ENCODE measurements at places on chromosomes 12 and 14. TPM values are rescaled to one million over a fixed set of nuclear protein-coding genes. Genes with fewer than 3 reads are reported as not detected.
A peak's percentile ranks its signal among the peaks of the same experiment; 100 is the strongest.

The DPY19L2 gene
- 8.2 TPM for total RNA-seq

DNA sequence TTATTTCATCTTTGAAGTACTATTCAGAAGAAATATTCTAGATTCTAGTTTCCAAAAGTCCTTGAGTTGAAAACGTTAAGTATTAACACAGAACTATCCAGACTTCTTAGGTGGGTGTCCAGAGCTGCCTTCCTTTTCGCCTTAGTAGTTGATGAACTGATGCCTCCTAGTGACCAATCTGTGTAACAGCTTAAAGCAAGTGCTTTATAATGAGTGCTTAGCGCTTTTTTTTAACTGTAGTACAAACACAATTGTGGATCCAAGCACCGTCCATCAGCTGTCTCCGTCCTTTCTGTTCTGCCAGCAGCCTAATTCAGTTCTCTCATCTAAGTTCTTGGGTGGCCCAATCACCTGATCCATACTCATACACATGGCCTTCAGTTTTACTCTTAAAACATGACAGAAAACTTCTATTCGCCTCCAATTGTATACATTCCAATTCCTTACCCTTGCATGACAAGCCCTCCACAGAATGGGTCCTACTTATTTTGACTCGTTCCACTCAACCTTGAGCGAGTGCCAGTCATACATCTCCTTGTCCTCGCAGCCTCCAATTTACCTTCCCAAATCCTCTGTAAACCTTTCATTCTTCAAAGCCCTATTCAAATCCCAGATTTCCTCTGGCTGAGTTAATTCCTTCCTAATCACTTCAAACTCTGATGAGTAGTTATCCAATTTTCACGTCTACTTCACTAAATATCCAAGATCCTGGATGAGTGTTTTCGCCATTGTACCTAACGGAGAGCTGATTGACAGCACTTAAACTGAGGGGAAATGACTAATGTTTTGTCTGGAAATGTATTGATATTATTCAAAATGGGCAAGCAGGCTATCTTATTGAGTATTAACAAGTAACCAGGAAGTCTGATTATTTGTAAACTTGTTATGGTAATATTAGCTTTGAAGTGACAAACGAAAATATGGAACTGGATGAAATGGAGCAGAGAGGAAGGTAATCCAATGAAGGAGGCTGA, 5.8 kb upstream of the PHLDA1 start:
- no peak for DNase-seq

The SCNN1A gene
- total RNA-seq, result 93.7 TPM

GRCh38 chr14:72463291-72463866, 430.5 kb downstream of the DPF3 start:
- DNase-seq, result no peak

DNA sequence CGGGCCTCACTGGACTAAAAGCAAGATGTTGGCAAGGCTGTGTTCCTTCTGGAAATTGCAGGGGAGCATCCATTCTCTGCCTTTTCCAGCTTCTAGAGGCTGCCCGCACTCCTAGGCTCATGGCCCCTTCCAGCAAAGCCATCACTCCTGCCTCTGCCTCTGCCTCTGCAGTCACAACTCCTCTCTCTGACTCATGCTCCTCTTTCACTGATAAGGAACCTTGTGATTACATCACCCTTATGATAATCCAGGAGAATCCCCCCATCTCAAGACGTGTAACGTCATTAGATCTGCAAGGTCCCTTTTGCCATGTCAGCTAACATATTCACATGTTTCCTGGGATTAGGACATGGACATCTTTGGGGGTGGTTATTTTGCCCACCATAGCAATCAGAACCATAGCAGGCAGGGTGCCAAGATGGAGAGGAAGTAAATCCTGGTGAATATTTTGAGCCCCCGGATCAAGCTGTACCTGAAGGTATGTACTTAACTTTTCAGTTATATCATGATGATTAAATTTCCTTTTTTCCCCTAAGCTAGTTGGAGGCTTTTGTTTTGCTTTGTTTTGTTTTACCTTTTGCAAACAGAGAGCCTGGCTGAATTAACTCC, 123.6 kb downstream of the SCARB1 start:
- no peak for DNase-seq

- DNase-seq, result no peak
These were observed 86.5 kb downstream of the DAAM1 start for GRCh38 chr14:59274991-59275391.

The LRRC10 gene
- not detected for total RNA-seq

DNA sequence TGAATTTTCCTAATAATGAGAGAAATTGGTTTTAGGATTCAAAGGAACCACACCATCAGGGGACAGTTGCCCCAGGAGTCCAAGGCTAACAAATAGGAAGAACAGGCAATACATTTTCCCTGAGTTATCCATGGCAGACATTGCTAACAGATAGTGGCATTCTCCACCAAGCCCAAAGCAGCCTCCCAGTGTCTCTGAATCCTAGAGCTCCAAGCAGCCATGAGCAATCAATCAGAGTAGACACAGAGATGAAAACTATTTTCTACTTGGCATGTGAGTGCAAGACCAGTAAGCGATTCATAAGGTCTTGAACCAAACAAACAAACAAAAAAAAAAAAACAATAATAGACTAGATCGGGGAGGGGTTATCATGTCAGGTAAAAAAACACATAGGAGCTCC, 515.7 kb downstream of the MED13L start:
- no peak for DNase-seq

DNA sequence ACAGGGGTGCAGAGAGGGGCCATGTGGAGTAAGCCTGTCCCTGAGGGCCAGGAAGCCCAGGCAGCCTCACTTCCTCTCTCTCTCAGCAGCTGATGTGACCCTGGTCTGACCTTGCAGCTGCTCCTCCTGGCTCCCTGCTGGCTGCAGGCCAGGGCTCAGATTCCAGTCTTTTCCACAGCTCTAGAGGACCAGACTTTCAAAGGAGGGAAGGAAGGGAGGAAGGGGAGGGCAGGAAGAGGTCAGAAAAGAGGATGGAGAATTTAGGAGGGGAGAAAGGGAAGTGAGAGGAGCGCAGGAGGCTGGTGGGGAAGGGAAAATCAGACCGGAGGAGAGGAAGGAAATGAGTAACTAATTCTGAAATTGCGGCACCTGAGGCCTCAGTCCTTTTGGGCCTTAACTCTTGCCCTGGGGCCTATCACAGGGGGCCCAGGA, 40.9 kb upstream of the VASH1 start:
- peak; percentile 26 for DNase-seq

- no peak for DNase-seq
These were observed 505 bp downstream of the RASSF3 start for GRCh38 chr12:64610660-64611340.

The TSPAN8 gene
- total RNA-seq, result 28.3 TPM

DNA sequence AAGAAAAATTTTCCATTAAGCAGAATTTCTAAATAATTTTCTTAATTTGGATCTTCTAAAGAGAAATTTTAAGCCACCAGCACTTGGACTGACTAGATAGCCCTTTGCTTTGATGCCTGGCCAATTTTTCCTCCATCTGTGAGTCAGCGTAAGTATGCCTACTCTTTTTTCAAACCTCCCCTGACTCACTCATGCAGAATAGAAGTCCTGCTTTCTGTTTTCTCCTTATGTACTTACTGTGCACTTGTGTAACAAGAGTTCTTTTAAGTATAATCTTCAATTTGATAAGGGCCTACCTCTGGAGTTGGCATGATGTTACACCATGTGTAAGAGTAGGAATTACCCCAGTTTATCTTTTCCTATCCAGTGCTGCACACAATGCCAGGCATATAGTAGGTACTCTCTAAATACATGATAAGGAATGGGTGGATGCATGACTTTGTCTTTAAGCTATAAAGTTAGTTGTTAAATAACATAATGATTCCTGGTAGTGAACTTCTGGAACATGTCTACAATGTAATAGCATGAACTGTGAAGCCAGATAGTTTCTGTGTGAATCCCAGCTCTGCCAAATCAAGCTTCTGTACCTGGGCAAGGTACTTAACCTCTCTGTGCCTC, 329.6 kb downstream of the TMTC2 start:
- DNase-seq, result no peak

DNA sequence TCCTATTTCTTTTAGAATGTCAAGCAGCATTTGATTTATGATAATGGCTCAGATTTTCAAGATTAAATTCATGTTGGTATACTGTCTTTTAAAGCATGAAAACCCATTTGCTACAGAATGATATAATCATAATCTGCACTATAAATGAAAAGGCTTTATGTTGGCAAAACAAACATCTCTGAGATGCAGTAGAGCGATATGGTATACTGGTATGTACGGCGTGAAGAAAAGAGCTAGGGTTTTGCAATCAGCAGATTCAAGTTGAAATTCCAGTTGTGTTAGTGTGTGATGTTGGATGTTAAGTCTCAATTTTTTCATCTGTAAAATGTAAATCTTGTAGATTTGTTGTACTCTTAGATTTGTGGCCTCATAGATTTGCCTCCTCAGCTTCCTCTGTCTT, 53.2 kb upstream of the DYRK2 start:
- DNase-seq, result no peak

The RPGRIP1 gene
- total RNA-seq, result 0.33 TPM

The FBXL14 gene
- total RNA-seq, result 8.2 TPM

The RNASE3 gene
- not detected for total RNA-seq

- no peak for DNase-seq
These were observed 345.8 kb upstream of the CCDC196 start for GRCh38 chr14:66140213-66140918.

- peak; percentile 49 for DNase-seq
These were observed 52.0 kb upstream of the KCNA1 start for GRCh38 chr12:4857472-4858291.

The PRICKLE1 gene
- 6.4 TPM for total RNA-seq

- peak; percentile 68 for DNase-seq
These were observed 3.6 kb upstream of the FOS start for GRCh38 chr14:75274899-75275569.

GRCh38 chr14:67426161-67426560, 14.2 kb upstream of the PLEK2 start:
- DNase-seq, result no peak

GRCh38 chr14:75246546-75247285, 31.9 kb upstream of the FOS start:
- no peak for DNase-seq

- no peak for DNase-seq
These were observed 653 bp downstream of the PA2G4 start for GRCh38 chr12:56104815-56105608.

GRCh38 chr14:93005135-93005813, 82.3 kb downstream of the CHGA start:
- no peak for DNase-seq

- DNase-seq, result no peak
These were observed 292.0 kb downstream of the FBXL14 start for GRCh38 chr12:1302201-1302870.

DNA sequence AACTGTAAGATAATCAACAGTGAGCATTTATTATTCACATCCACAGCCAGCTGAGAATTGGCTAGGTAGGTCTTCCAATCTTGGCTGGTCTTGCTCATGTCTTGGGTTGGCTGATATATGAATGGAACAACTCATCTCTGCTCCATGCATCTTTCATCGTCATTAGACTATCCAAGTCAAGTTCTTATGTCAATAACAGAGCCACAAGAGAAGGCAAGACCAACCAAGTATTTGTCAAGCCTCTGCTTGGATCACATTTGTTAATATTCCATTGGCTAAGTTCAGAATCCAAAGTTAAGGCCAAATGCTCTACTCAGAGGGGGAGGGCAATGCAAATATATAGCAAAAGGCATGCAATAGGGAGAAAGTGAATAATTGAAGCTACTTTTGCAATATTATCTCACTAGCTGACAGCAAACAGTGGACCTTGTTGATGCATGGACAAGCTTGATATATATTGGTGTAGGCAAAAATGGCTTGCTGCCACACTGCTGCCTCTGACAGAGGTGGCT, 53.1 kb downstream of the WASHC3 start:
- DNase-seq, result no peak

The BDKRB2 gene
- 1.1 TPM for total RNA-seq

The RFX4 gene
- total RNA-seq, result not detected

- no peak for DNase-seq
These were observed 175.7 kb upstream of the FBXO33 start for GRCh38 chr14:39607978-39608377.

The PRR4 gene
- 10.0 TPM for total RNA-seq

DNA sequence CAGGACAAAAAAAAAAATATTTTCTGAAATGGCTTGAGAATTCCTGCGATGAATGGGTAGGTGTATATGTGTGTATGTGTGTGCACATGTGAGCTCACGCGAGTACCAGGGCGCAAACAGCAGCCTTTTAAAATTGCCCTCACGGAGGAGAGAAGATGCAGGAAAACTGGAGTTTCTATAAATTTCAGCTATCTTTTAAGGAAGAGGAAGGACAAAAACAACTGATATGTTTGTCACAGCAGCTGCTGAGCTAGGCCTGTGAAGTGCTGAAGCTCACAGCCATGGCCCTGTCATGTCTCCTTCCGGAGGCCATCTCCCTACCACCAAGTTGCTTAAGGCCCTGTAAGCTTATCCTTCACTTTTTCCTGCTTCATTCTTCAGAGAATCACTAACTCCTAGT, 40.8 kb downstream of the DUSP16 start:
- DNase-seq, result no peak

The PLA2G1B gene
- not detected for total RNA-seq

GRCh38 chr14:42563313-42563712, 956.6 kb downstream of the LRFN5 start:
- no peak for DNase-seq

- DNase-seq, result no peak
These were observed 181.9 kb upstream of the SLC38A2 start for GRCh38 chr12:46554460-46554859.

GRCh38 chr12:126157575-126157966, 1092.3 kb downstream of the AACS start:
- DNase-seq, result no peak

The PCED1B gene
- 1.6 TPM for total RNA-seq
